ENCODE measurements at places on chromosomes 4 and X. TPM values are rescaled to one million over a fixed set of nuclear protein-coding genes. Genes with fewer than 3 reads are reported as not detected.

MAGEA2 gene
- total RNA-seq = not detected

TRPC5OS gene
- not detected for total RNA-seq

ZNF157 gene
- under 0.01 TPM for total RNA-seq

SLC4A4 gene
- total RNA-seq = 0.13 TPM

SLC10A4 gene
- total RNA-seq = 0.27 TPM

BRS3 gene
- not detected for total RNA-seq

STK26 gene
- 2.5 TPM for total RNA-seq

PPEF2 gene
- total RNA-seq = not detected

MAGEA10 gene
- not detected for total RNA-seq

TMEM185A gene
- total RNA-seq = 12.5 TPM

ERCC6L gene
- 16.9 TPM for total RNA-seq

OSTC gene
- 256 TPM for total RNA-seq

GCNA gene
- 1.9 TPM for total RNA-seq

IL9R gene
- not detected for total RNA-seq

KDM6A gene
- total RNA-seq = 24.2 TPM

DCAF8L2 gene
- total RNA-seq = 0.07 TPM

USP26 gene
- total RNA-seq = not detected

ANAPC4 gene
- total RNA-seq = 51.7 TPM

S100P gene
- total RNA-seq = not detected

POLN gene
- total RNA-seq = 5.6 TPM

STOX2 gene
- 0.22 TPM for total RNA-seq

GNRHR gene
- not detected for total RNA-seq

TRMT10A gene
- total RNA-seq = 11.1 TPM

VCX2 gene
- total RNA-seq = not detected

TLR1 gene
- 15.7 TPM for total RNA-seq

AKAP14 gene
- total RNA-seq = not detected

HELT gene
- not detected for total RNA-seq

TLL1 gene
- 15.2 TPM for total RNA-seq

FAM47A gene
- not detected for total RNA-seq

RAB9B gene
- total RNA-seq = 0.40 TPM

USP27X gene
- 2.7 TPM for total RNA-seq

ANXA3 gene
- 132 TPM for total RNA-seq

ADH7 gene
- total RNA-seq = not detected

DCAF12L2 gene
- not detected for total RNA-seq

MAOA gene
- total RNA-seq = 17.2 TPM

ANOS1 gene
- 2.3 TPM for total RNA-seq

GATA1 gene
- total RNA-seq = not detected

GPR119 gene
- total RNA-seq = not detected

LIMCH1 gene
- total RNA-seq = 27.4 TPM

CSAG3 gene
- not detected for total RNA-seq

CD40LG gene
- total RNA-seq = not detected

CSAG1 gene
- not detected for total RNA-seq

Measured in thoracic aorta endothelial cell (primary cell).